Activated naive CD8-positive, alpha-beta T cell treated with anti-CD3 and anti-CD28 coated beads, Interleukin-2, amount 10 ng/mL, durations not matched to agents 7 days and 5 days (primary cell): ENCODE measurements at places on chromosomes 12 and 14. TPM values are rescaled to one million over a fixed set of nuclear protein-coding genes. Genes with fewer than 3 reads are reported as not detected.

- no peak for DNase-seq
Measured at GRCh38 chr12:2833327-2833726, 1.5 kb downstream of the NRIP2 start.

DNA sequence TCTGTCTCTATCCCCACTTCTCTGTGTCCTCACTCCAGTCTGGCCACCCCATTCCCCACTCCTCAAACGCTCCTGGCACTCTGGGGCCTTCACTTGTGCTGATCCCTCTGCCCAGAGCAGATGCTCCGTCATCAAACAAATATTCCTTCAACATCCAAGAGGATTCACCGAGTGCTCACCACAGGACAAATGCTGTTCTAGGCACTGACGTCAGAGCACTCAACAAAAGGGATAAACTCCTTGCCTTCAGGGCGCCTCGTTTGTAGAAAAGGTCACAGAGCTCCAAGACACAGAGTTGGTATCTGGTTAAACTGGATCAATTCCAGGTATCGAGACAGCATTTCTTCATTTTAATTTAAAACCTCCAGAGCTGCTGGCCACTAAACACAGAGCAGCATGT lies 35.3 kb downstream of the PSMC1 start:
- DNase-seq: no peak

GRCh38 chr14:81536241-81536771 lies 2.7 kb upstream of the SEL1L start:
- DNase-seq: no peak

The KRT78 gene
- total RNA-seq: not detected

- no peak for DNase-seq
Measured at GRCh38 chr14:103132381-103133209, 9.3 kb downstream of the TNFAIP2 start.

- peak; percentile 73 for DNase-seq
Measured at GRCh38 chr14:90398315-90398839, 1.5 kb downstream of the CALM1 start.

GRCh38 chr12:51521554-51522276 lies 69.3 kb upstream of the SCN8A start:
- no peak for DNase-seq

DNA sequence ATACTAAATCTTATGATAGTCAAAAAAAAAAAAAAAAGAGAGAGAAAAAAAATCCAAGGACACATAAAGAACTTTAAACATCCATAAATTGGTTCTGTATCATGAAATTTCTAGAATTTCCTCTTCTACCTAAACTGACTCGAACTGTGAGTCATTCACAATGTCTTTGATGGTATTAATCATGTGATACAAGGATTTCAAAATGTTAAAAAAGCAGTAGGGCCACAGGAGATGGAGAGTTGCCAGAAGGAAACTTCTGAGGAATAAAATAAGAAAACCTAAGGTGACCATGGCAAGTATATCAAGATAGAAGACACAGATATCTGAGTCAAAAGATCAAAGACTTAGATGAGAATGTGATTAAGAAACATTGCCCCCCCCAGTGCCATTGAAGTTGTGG lies 1320.9 kb upstream of the FLRT2 start:
- no peak for DNase-seq

- DNase-seq: no peak
Measured at GRCh38 chr12:102475355-102475754, 5.0 kb downstream of the IGF1 start.

The CCDC175 gene
- not detected for total RNA-seq

The RNASE3 gene
- total RNA-seq: not detected

GRCh38 chr12:131704509-131704908 lies 6.4 kb upstream of the SFSWAP start:
- DNase-seq: no peak

DNA sequence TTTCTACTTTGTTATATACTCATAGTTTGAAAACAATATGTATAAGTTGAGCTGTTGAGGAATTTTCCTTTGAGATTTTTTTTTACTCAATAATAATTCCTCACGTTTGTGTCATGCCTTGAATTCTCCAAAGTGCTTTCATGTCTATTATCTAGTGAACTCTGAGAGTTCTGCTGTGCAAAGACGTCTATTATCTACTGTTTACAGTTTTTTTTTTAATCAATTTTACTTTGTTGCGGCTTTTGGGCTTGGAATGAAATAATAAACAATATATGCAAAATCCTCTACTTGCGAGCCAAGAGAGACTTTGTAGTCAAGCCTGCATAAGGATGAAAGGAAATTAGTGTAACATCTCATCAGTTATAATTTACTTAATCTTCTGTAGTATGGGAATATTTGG lies 107.2 kb upstream of the FRMD6 start:
- DNase-seq: no peak

GRCh38 chr12:30700216-30700900 lies 4.7 kb upstream of the IPO8 start:
- DNase-seq: no peak

The DACT1 gene
- 0.50 TPM for total RNA-seq

- no peak for DNase-seq
Measured at GRCh38 chr12:12011880-12012260, 58.9 kb upstream of the BCL2L14 start.

GRCh38 chr12:4112734-4113325 lies 160.7 kb upstream of the CCND2 start:
- no peak for DNase-seq

The CACNA1C gene
- 0.14 TPM for total RNA-seq

The LRRC9 gene
- not detected for total RNA-seq

DNA sequence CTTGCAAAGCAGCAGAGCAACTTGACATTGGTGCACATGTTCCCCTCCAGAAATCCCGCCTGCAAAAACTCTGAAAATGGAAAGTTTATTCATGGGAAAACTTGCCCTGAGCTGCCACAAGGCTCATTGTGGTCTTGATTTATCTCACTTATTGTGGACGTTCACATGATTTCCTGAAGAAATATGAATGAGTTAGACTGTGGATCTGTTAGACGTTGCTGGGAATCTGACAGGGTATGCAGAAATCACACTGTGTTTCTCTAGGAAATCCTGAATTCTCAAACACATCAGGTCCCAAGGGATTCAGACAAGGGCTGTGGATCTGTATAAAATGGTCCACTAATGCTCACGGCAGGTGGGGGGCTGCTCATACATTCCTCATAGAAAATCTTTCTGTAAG lies 72.2 kb downstream of the EID3 start:
- DNase-seq: no peak

DNA sequence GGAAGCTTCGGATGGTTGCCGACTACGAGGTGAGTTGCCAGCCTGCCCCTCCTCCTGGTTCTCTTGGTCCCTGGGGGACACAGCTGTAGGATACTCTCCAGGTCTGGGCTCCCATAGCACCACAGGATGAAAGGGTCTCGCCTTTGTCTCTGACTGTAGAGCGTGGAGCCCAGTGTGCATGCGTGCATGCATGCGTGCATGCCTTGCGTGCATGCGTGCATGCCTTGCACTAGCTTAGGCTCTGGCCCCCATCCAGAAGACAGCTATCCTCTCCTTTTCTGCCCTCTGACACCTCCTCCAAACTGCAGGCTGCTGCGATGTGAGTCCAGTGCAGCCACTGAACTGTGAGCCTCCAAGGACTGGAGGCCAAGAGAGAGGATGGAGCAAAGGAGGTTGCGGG lies 19.1 kb downstream of the NGB start:
- DNase-seq: no peak

The BDKRB2 gene
- not detected for total RNA-seq

GRCh38 chr14:69664865-69665526 lies 53.6 kb downstream of the SUSD6 start:
- DNase-seq: no peak

The IL22 gene
- not detected for total RNA-seq

DNA sequence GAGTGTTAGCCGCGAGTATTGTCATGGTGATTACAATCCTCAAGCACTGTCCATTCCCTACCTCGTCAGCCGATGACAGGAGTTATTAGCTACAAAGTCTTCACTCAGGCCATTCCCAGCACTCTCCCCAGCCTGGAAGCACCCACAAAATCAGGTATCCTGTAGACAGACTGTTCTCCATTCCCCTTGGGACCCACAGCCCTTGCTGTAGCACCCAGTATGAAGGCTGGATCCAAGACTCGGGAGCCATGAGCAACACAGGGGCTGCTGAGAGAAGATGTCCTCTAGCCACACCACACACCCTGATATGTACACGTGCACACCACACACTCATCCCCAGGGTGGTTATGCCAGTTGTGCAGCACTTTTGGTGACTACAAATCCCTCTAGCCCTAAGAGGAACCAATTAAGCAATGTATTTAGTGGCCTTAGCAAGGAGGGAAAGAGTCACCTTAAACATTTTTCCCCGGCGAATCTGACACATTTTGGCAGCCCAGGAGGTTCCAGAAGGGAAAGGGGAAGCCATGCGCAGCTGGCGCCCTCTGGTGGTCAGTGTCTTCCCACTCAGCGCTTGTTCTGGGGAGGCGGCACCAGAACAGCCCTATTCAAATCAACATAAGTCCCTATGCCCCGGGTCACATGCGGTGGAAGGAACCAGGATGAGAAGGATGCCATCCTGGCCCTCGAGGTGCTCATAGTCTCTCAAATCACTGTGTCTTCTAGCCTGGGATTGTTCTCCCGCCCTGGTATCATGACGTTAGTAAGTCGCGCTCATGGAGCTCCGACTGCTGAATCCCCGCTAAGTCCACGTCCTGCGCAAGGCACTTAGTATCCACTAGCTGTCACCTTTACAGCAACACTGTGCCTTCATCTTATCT lies 96.9 kb downstream of the GCH1 start:
- peak; percentile 80 for DNase-seq

DNA sequence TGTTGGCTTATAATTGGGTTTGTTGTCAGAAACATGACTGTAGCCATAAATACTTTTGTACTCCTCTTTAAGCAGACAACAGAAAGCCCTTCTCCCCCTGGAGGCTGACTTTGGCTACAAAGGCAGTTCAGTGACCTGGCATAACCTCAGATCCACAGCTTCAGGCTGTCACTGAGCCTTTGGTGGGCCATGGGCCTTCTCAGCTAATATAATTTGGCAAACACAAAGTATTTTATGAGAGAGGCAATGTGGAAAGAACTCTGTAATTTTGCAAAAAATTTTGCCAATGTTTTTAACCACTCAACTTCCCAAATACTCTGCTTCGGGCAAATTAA lies 15.5 kb upstream of the MGP start:
- DNase-seq: no peak
